ENCODE measurements at places on chromosomes 6 and 20. TPM values are rescaled to one million over a fixed set of nuclear protein-coding genes. Genes with fewer than 3 reads are reported as not detected.

Gene MTG2
- 20.5 TPM for total RNA-seq

Gene ISM1
- total RNA-seq, result 0.26 TPM

Gene TRAPPC3L
- under 0.01 TPM for total RNA-seq

Gene MLN
- total RNA-seq, result not detected

Gene CST5
- total RNA-seq, result not detected

Gene OXT
- not detected for total RNA-seq

Gene PRPF6
- total RNA-seq, result 52.0 TPM

Gene DEFB126
- total RNA-seq, result not detected

Gene PTGIS
- 79.1 TPM for total RNA-seq

Gene FERMT1
- total RNA-seq, result 3.3 TPM

Gene ZNF165
- total RNA-seq, result 0.33 TPM

Data from fibroblast of lung (primary cell).